ENCODE measurements at places on chromosomes 5 and 9. TPM values are rescaled to one million over a fixed set of nuclear protein-coding genes. Genes with fewer than 3 reads are reported as not detected.

DNA sequence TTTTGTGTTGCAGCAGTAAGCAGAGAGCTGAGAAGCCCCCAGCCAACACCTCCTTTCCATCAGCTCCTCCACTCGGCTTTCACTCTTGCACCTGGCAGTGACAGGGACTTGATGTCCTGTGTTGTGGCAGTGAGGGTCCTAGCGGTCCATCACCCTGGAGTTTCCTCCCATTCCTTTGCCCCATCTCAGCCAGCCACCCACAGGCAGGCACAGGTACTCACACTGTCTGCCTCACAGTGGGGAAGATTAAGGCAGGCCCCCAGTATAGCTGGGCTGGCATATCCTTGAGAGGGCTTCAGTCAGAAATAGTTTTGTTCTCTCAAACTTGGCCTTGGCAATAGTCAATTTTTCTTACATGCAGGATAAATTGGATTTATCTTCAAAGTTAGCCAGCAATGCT is 362.7 kb downstream of the GADD45G start:
- no peak for DNase-seq

DNA sequence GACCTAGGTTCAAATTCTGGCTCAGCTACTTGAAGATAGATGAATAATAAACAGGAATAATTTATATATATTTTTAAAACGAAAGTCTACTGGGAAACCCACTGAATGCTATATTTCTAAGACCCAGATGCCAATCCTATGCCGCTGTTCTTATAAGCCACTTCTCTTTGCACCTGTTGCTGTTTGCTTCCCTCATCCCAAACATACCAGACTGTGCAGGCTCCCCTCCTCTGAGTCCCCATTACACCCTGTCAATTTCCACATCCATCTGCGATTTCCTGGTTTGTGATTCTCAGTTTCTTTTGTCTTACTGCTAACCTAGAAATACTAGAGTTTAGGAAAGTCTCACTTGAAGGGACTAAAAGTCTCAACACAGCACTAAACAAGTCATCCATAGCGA is 92.8 kb upstream of the CAST start:
- no peak for DNase-seq

DNA sequence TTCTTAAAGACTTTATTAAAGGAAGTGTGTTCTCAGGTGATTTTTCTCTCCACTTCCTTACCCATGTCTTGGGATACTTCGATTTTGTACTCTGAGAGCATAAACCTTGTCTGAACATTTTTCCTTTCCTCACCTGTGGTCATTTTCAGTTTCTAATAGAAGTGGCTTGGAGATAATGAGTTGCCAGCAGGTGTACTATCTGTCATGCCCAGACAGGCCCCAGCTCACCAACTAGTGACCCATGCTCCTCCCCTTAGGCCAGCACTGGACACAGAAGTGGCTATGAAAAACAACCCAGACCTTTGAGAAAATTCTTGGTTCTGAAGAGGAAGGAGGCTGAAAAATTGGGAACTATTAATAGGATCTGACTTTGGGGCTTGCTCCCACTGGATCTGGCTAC is 49.2 kb upstream of the SMIM32 start:
- DNase-seq: no peak

DNA sequence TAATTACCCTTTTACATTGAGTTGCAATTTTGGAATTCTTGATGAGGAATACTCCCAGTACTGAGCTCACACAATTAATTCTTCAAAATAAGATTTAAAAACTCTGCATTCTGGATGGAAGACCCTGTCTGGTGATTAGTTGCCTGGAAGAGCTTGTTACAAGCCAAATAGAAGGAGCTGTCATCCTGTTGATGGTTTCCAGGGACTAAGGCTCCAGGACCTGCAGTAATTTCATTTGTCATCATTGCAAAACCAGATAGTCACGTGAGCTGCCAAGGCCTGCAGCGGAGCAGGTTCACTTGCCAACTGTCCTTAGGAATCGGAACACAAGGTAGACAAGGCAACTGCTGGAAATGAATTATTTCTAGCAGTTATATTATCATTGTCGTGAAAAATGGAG is 597.7 kb downstream of the CCDC171 start:
- DNase-seq: no peak

AFF4 gene
- polyA plus RNA-seq: 5.5 TPM

DNA sequence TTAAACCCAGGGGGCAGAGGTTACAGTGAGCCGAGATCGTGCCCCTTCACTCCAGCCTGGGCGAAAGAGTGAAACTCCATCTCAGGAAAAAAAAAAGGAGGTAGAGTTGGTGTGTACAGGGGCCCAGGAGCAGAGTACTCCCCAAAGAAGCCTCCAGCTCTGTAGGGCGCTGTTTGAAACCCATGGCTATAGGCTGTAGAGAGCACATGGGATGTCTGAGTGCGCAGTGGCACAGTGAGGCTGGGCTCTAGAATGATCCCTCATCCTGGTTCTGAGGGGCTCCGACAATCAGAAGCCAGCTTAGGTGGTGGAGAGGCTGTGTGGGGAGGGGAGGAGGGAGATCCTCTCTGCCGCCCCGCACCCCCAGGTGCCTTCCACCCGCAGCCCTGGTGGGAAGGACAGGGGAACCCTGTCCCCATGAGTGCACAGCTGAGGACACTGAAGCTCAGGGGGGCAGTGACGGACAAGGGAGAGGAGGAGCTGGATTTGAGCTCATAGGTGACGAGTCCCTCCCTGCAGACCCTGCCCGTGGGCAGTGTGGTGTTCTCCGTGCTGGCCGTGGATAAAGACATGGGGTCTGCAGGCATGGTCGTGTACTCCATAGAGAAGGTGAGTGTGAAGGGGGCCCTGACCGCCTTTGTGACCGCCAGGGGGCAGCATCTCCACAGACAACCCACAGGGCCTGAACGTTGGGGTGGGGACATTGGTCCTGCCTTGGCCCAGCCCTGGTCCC is 24.6 kb downstream of the CDHR2 start:
- DNase-seq: peak; percentile 84

DNA sequence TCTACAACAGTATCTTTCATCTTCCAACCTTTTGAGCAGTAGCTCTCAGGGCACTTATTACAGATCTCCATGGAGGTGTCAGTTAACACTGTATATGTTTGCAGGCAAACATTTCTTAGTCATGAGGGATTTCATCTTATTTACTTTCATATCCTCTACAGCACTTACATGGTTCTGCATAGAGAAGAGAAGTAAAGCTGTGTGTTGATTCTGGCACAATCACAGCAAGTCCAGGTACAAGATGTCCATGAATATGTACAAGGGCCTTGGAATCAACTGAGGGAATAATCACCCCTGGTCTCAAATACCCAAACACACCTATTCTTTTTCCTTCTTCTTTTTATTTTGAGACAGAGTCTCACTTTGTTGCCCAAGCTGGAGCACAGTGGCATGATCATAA is 142.0 kb upstream of the TRPM3 start:
- DNase-seq: no peak

ANKRD31 gene
- polyA plus RNA-seq: 0.04 TPM

GRCh38 chr9:92608909-92609445 is 61.0 kb downstream of the IPPK start:
- no peak for DNase-seq

- DNase-seq: no peak
Measured at GRCh38 chr9:4059437-4059836, 240.4 kb downstream of the GLIS3 start.

GRCh38 chr9:128845186-128845931 is 15.8 kb upstream of the SPOUT1 start:
- DNase-seq: no peak

TMEM174 gene
- not detected for polyA plus RNA-seq

SUSD3 gene
- polyA plus RNA-seq: 13.9 TPM

GRCh38 chr9:91775011-91775707 is 174.9 kb downstream of the ROR2 start:
- DNase-seq: peak; percentile 84

Measured in liver (tissue), 10 donors.